Mesenteric fat pad (tissue), 1 donor: ENCODE measurements at places on chromosomes 2 and 18. TPM values are rescaled to one million over a fixed set of nuclear protein-coding genes. Genes with fewer than 3 reads are reported as not detected.

DNA sequence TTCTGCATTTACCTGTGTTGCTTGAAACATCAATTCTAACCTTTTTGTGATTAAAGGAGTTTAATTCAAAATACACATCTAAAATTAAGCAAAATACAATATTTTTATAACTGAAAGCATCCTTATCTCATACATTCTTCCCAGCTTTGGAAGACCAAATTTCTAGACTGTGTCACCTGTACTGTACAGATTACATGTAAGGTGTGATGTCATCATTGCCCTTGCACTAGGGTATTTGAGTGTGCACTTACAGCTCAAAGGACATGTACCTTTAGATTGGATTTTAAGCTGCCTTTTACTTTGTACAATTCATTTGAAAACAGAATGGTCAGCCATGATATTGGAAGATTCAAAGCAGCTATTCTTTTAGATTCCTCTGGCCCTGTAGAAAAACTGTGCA, 932.8 kb upstream of the POU3F3 start:
- no peak for DNase-seq

GRCh38 chr2:134436706-134437105, 182.8 kb downstream of the MGAT5 start:
- no peak for DNase-seq

GRCh38 chr18:25516747-25517498, 165.0 kb upstream of the ZNF521 start:
- no peak for DNase-seq

GRCh38 chr2:190791976-190792575, 88.5 kb upstream of the GLS start:
- no peak for DNase-seq

- no peak for DNase-seq
Measured at GRCh38 chr2:197284956-197285355, 25.6 kb downstream of the ANKRD44 start.

DNA sequence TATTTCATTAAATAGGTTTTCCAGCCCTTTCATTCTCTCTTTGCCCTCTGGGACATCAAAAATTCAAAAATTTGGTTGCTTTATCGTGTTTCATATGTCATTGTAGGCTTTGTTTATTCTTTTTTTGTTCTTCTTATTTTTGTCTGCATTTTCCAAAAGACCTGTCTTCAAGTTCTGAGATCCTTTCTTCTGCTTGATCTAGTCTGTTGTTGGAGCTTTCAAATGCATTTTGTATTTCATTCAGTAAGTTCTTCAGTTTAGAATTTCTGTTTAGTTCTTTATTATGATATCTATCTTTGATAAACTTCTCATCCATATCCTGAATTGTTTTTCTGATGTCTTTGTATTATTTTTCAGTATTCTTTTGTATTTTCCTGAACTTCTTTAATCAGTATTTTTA, 123.6 kb downstream of the XRCC5 start:
- no peak for DNase-seq

DNA sequence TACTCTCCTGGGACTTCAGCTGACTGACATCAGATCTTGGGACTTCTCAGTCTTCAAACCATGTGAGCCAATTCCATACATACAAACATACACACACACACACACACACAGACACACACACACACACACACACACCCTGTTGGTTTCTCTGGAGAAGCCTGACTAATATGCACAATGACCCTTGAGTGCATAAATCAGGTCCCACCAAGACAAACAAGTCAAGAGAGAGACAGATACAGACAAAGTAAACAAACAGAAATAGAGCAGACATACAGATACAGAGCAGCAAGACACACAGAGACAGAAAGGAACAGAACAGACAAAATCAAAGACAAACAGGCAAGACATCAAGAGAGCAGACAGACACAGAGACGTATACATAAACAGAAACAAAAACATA, 43.8 kb upstream of the DDX18 start:
- no peak for DNase-seq

TMEM163 gene
- total RNA-seq, result 1.9 TPM

DNA sequence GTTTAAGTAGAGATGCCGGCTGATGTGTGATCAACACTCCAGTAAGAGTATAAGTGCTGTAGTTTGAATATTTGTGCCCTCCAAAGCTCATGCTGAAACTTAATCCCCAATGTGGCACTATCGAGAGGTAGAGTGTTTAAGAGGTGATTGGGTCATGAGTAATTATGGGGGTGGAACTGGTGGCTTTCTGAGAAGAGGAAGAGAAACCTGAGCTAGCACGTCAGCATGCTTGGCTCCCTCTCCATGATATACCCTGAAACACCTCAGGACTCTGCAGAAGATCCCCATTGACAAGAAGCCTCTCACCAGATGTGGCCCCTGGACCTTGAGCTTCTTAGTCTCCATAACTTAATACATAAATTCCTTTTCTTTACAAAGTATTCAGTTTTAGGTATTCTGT, 584.8 kb downstream of the TSN start:
- DNase-seq, result no peak

DNA sequence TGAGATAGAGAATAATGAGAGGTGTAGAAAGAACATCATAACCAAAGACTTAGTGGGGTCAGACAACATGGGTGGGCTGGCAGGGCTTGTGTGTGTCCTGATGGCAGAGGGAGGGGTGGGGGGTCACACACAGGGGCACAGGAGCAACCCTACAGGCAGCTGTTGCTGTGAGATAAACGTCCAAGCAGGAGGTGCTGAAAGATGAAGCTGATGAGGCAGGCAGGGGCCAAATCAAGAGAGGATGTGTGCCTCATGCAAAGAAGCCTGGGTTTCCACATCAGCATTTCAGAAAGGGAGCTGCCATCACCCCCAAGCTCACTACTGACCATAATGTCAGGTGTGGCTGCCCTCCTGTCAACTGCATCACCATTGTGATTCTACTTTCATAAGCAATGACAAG, 16.0 kb upstream of the SKA1 start:
- no peak for DNase-seq

- DNase-seq, result no peak
Measured at GRCh38 chr18:56984731-56985130, 162.2 kb upstream of the BOD1L2 start.

DNA sequence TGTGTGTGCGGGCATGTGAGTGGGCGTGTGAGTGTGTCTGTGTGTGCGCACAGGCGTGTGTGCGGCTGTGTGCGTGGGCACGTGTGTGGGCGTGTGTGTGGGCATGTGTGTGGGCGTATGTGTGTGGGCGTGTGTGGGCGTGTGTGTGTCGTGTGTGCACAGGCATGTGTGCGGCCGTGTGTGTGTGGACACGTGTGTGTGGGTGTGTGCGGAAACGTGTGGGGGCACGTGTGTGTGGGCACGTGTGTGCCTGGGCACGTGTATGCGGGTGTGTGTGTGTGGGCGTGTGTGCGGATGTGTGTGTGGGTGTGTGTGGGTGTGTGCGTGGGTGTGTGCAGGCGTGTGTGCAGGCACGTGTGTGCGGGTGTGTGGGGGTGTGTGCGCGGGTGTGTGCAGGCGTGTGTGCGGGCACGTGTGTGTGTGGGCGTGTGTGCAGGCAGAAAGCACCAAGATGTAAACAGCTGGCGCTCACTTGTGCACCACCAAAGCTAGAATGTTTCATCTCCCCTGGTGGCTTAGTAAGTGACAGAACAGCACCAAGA, 31.2 kb upstream of the ALKAL2 start:
- DNase-seq, result no peak

TGFBRAP1 gene
- 22.0 TPM for total RNA-seq

ALLC gene
- not detected for total RNA-seq

- DNase-seq, result no peak
Measured at GRCh38 chr2:27081984-27082772, 3.8 kb downstream of the EMILIN1 start.

DNA sequence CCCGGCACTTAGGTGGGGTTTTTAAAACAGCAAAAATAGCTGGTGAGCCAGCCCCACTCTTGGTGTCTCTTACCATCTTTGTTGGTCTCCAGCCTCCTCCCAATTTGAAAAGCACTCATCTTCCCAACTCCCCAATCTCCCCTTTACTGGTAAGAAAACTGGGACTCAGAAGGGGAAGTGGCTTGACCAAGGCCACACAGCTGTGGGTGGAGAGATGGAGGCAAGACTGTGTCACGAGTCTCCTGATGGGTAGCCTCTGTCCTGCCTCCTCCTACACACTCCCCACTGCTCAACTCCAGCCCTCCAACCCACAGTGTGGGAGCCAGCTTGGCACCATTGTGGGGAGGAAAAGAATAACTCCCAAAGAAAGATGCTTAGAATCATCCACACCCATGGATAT, 140.4 kb downstream of the SMAD2 start:
- no peak for DNase-seq

- DNase-seq, result no peak
Measured at GRCh38 chr2:147712051-147712450, 132.8 kb upstream of the ACVR2A start.

GRCh38 chr2:12064153-12064552, 317.7 kb downstream of the LPIN1 start:
- no peak for DNase-seq

DNA sequence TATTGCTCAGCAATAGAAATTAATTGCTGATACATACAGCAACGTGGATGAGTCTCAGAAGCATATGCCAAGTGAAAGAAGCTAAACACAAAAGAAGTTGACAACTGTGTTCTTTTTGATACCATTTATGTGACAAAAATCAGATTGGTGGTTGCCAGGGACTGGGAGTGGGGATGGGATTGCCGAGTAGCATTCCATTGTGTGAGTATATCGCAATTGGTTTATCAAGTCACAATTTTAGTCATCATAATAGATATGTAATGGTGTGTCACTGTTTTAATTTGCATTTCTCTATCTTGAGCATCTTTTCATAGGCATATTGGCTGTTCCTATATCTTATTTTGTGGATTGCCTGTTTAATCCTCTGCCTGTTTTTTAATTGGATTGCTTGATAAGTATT, 20.9 kb downstream of the STRADB start:
- DNase-seq, result no peak

GRCh38 chr2:31384771-31385276, 29.7 kb downstream of the XDH start:
- no peak for DNase-seq

DNA sequence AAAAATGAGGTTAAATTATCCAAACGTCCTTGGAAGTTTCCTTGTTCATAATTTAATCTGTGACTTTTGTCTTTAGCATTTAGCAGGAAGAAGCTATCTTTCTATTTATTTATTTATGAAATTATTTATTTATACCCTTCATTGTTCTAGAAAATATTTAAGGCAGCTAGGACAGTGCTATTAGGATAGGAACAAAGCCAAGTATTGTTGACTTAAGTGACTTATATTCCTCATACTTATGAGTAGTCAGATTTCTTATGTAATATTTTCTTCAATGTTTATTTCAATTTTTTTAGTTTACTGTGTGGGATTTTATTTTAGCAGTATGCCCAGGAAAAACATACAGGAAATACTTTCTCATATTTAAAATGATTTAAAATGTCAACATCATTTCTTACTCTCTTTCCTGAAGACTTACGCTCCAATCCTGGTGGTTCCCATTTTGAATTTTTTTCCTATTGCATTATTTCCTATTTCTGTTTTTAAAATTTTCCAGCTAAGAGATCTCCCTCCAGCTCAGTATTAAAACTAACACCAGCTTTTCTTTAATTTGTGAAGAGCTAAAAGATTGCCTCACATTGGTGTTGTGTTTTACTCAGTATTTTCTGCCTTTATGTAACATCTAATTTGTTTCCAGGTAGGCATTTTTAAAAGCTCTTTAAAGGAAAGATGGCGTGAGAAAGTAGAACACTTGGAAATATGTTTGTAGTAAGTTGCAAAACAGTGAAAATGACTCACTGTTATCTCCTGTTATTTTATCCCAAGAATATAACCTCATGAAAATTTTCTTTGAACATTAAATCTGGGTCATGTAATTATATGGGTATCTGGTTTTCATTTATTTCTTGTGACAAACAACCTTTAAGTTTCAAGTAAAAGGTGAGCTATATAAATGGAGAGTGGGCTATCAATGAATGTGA, 32.2 kb downstream of the MAPRE2 start:
- DNase-seq, result no peak

DNA sequence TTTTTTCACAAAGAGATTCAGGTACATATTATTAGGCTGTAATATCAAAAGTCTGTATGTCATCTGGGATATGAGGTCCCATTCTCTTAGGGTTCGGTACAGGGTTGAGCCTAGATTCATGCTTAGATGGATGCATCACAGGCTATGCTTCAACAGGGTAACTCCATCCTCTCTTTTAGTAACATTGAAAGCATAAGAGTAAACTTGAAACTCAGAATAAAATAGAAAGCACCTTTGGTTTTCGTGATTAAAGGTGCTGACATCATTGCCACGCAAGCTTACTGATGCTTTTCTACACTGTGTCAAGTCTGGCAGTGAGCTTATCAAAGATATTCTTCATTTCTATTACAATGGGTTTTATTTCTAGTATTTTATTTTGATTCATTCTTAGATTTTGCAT, 419.1 kb upstream of the DSEL start:
- DNase-seq, result no peak

GRCh38 chr2:231879216-231879615, 47.0 kb downstream of the NPPC start:
- DNase-seq, result no peak

DNA sequence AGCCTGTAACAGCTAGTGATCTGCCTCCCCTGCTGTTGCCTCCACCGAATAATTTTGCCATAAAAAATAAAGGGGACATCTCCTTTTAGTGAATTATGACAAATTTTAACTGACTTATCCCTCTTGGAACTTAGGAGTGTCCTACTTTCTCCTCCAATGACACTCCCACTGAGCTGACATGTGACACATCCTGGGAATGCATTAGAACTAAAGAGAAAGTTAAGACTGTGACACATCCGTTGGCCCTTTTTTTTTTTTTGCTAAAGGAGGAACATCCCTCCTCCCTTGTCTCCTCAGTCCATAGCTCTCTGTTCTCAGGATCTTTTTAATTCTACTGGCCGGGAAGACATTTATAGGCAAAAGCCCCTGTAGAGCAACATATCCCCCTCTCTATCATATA, 268.2 kb downstream of the NRXN1 start:
- DNase-seq, result no peak

GPR45 gene
- not detected for total RNA-seq

DNA sequence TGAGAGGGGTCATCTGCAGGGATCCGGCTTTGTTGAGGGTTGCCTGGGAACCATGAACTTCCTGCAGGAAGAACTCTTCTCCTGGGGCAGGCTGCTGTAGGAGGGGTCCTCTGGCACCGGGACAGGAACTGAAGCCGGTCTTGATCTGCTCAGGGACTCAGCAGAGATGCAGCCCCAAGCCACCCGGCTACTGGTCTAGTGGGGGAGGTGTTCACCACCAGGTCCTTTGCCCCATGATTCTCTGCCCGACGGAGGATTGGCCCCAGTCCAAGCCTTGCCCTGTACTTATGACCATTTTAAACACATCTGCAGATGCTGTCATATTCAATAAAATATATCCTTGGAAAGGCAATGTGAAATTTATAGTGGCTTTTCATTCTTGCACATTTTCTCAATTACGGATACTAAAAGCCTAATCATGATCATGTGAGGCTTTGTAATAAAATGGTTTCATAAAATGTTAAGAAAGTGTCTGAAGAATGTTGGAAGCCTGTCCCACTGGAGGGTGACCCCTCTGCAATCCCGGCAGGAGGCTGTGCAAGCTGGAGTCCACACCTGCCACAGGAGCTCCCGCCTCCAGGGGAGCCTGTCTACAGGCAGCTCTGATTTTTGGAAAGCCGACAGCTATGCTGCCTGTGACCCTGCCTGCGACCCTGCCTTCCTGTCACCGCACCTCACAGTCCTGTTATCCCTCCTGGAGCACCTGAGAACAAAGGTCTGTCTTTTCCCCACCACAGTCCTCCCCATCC, 98.8 kb upstream of the TAF1B start:
- DNase-seq, result no peak
